GM04504 (cell line): ENCODE measurements at places on chromosomes 1 and 21.

- DNase-seq, result no peak
Observed at GRCh38 chr1:183457449-183457848, 14.8 kb upstream of the SMG7 start.

- DNase-seq, result no peak
Observed at GRCh38 chr1:56803561-56804156, 15.5 kb downstream of the FYB2 start.

DNA sequence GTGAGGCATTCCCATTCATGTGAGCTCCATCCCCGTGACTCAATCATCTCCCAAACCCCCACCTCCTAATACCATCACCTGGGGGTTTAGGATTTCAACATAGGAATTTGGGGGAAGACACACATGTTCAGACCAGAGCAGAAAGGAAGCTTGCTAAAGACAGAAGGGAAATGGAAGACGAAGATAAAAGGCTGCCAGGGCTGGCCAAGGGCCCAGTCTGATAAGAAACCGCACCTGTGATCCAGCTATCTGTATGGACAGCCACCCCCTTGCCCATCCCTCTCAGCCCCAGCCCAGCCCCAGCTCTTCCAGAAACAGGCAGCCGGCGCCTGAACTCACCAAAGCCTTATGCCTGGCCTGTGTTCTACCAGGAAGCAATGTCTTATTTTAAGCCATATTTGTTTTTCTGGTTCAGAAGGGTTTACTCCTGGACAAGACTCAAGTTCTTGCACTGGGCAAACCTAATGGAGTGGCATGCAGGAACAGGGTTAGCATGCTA is 198.4 kb upstream of the VAMP3 start:
- DNase-seq, result no peak

DNA sequence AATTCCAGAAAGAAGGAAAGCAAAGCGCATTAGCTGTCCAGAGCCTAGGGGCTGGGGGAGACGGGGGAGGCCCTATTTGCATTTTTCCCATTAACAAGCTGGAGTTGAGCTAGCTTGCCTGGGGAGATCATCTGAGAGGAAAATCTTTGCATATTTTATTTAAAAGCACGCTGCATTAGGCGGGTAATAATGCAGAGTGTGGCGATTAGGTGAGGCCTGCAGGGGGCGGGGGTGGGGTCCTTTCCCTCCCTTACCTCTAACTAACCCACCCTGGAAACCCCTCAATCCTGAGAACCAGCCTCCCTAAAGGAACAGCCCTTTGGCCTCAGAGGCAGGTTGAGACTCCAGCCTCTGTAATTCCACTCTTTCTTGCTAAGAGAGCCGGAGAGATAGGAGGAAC is 16.2 kb downstream of the C1orf216 start:
- no peak for DNase-seq

DNA sequence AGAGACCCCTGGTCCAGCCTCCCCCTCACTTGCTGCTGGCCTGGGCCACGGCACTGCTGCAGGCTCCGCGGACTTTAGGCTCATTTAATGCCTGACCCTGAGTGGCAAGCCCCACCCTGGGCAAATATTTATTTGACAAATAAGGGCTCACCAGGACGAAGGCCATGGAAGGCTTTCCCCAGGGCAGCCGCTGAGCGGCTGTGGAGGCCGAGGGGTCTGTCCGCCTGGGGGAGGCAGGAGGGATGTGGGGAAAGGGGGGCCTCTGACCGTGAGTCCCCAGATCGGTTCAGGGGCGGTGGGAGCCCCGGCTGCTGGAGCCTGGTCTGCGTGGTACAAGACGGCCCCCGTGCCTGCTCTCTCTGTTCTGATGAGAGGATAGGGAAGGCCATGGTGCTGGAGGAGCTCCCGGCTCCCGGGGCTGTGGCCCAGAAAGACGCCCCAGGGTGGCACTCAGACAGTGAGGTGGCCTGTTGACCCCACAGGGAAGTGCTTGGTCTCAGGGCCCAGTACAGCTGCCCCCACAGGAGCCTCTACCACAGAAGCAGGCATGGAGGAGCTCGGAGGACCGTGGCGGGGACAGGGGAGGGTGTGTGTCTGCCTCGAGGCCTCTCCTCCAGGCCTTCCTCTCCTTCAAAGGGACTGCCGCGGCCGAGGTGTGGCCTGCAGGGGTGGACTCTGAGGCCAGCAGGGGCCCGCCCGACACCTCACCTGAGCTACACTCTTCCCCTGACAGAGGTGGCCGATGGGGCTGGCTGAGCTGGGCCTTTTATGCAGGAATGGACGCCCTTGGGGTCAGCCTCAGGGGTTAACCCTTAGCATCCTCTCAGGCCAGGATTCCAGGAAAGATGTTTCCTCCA is 9.1 kb upstream of the C1orf159 start:
- no peak for DNase-seq

- no peak for DNase-seq
Observed at GRCh38 chr1:201356701-201357100, 20.8 kb downstream of the TNNT2 start.

DNA sequence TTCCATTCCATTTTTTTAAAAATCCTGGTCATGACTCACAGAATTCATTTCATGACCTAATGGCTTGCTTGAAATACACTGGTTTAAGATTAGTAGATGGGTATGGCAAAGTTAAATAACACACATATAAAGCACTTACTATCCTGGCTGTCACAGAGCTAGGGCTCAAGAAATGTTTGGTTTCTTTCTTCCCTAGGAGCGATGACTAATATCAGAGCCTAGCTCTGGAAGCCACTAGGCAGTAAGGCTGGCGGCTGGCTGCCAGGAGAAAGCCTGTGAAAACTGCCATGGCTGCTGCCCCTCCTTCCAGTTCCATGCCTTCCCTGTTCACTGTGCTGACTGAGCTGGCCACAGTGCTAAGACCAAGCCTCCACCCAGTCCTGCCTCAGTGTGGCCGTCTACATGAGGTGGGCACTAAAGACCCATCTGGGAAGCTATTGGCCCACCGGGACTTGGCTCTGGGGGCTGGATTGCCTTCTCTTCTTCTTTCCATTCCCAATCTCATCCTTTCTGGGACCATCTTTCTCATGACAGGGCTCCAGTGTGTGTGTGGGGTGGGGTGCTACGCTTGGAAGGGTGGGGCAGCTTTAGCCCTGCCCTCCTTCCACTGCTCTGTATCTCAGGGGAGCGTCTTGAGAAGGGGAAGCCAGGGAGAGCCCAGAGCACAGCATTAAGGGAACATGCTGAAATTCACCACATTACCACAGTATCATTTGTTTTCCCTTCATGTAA is 10.8 kb upstream of the ASCL5 start:
- peak; percentile 87 for DNase-seq

DNA sequence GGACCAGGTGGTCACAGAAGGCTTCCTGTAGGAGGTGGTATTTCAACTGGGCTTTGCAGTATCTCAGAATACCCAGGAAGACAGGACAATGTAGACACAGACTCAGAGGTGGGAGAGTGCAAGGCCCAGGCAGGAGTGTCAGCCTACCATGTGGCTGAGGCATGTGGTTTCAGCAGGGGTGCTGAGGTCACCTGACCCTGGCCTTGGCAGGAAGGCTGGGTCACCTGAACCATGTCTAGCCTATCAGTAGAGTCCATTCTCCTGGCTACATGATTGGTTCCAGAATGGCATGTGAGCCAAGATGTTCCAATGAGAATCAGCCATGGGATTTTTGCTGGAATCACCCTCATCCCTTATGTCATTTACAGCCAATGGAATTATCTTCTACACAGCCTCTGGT is 169.4 kb downstream of the ACTL8 start:
- no peak for DNase-seq

- DNase-seq, result no peak
Observed at GRCh38 chr1:29349871-29350491, 113.7 kb downstream of the PTPRU start.

GRCh38 chr1:224497714-224498573 is 63.3 kb upstream of the WDR26 start:
- peak; percentile 64 for DNase-seq

DNA sequence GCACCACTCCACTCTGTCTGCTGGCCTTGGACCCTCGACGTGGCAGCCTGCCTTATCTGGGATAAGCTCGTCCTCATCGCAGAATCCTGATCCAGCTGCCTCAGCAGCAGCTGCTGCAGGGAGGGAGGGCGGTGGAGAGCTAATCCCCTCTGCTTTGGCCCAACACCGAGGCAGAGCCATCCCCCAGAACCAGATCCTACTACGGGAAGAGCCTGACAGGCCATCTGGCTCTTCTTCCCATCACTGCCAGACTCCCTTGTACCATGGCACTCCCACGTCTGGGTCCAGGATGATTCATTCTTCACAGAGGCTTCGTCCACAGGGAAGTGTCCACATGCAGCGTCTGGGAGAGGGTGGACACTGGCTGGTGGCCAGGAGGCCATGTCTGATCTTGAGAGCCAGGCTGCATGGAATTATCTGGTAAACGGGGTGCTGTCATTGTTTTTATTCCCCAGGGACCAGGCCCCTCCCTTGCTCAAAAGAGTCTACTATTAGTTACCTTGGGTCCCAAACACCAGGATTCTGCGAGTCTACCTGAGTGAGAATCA is 14.6 kb upstream of the PKP1 start:
- DNase-seq, result peak; percentile 48

DNA sequence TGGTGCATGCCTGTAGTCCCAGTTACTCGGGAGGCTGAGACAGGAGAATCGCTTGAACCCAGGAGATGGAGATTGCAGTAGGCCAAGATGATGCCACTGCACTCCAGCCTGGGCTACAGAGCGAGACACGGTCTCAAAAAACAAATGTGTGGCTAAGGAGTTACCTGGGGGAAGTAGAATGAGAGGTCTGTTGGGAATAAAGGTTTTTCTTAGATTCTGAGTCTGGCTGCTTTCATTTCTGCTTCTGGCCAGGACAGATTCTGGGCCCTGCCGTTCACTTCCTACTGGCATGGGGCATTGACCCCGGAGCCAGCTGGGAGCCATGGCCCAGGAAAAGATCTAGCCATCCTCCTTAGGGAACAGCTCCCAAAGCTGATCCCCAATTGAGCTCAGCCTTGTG is 420 bp upstream of the DCDC2B start:
- DNase-seq, result no peak
